ENCODE measurements at places on chromosomes 11 and 22.

GRCh38 chr22:19820880-19821522 is 33.7 kb downstream of the GNB1L start:
- no peak for DNase-seq

GRCh38 chr11:32178692-32179091 is 87.8 kb downstream of the RCN1 start:
- DNase-seq, result no peak

GRCh38 chr11:99234534-99234933 is 213.8 kb downstream of the CNTN5 start:
- no peak for DNase-seq

DNA sequence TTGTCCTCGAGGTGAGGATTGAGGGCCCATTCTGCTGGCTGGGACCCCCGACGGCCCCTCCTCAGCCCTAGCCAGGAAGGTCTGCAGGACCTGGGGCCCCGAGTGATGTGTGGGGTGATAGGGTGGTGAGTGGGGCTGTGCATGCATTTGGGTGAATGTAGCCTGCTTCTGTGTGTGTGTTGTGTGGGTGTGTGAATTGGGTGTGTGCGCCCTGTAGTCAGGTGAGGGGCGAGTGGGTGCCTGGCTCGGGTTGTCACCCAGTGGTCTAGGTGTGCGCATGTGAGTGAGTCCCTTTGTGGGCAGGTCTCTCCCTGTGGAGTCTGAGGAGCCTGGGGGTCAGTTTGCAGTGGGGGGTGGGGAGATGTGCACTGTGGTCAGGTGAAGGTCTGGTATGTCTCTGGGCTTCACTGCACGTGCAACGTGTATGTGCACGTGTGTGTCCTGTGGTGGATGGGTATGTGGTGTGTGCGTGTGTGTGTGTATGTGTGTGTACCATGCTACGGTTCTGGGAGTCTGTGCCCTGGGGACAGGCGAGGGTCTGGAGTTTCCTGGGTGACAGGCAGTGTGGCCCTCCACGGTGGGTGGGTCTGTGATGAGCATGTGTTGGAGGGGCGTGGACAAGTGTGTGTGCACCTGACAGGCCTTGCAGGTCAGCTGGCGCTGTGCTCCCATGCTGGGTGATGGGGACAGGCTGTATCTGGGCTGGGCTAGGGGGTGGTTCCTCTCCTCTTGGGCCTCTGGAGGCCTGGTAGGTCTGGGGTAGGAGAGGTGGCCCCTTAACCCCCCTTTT is 1.0 kb downstream of the TMEM151A start:
- DNase-seq, result no peak

DNA sequence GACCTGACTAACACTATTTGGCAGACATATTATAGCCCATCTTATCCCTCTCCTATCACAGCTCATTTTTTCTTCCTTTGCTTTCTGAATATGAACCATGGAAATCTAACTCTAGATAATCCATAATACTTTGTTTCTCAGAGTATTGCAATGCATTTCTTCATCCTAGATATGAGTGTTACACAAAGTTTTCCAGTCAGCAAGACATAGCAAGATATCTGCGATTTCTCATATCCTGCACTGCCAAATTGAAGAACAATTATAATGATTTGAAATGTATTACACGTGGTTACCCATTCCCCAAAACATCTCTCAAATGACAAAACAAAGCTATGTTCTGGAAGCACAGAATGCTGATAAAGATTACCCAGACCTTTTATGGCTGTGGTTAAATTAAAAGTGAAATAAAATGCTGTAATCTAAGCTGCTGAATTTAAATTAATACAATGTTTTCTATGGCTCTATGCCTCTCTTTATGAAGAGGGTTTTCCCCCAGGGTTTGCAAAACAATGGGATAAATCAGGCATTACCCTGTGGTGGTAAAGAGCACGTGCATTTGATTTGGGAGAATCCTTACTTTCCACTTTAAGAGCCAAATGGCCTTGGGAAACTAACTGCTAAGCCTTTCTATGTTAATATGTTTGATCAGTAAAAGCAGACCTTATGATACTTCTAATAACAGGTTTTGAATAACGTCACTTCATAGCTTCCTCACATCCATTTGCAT is 1291.0 kb upstream of the CNTN5 start:
- no peak for DNase-seq

- DNase-seq, result no peak
Observed at GRCh38 chr11:68199295-68199987, 13.7 kb downstream of the KMT5B start.

GRCh38 chr11:117232911-117233409 is 489 bp downstream of the RNF214 start:
- DNase-seq, result no peak

- no peak for DNase-seq
Observed at GRCh38 chr11:127332896-127333295, 332.3 kb upstream of the KIRREL3 start.

GRCh38 chr22:46742576-46743221 is 4.6 kb upstream of the CERK start:
- DNase-seq, result no peak

DNA sequence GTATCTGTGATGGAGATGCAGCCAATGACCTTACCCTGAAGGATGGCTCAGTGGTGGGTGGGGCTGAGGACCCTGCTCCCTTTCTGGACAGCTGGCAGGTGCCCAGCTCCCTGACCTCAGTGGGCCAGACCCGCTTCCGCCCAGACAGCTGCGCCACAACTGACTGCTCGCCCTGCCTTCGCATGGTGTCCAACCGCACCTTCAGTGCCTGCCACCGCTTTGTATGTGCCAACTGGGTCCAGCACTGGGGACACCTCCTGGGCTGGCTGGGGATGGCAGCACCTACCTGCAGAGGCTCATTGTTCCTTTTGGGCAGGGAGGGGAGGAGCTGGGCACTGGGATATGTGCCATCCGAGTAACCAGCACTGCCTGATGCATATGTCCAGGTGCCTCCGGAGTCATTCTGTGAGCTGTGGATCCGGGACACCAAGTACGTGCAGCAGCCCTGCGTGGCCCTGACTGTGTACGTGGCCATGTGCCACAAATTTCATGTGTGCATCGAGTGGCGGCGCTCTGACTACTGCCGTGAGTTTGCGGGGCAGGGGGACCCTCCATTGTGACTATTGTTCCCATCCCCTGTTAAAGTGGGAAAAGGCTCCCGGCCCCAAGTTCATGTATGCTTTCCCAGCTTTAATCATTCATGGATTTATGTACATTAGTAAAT is 84.8 kb downstream of the OTOG start:
- DNase-seq, result no peak

- DNase-seq, result no peak
Observed at GRCh38 chr11:2209370-2209801, 37.8 kb upstream of the TH start.

DNA sequence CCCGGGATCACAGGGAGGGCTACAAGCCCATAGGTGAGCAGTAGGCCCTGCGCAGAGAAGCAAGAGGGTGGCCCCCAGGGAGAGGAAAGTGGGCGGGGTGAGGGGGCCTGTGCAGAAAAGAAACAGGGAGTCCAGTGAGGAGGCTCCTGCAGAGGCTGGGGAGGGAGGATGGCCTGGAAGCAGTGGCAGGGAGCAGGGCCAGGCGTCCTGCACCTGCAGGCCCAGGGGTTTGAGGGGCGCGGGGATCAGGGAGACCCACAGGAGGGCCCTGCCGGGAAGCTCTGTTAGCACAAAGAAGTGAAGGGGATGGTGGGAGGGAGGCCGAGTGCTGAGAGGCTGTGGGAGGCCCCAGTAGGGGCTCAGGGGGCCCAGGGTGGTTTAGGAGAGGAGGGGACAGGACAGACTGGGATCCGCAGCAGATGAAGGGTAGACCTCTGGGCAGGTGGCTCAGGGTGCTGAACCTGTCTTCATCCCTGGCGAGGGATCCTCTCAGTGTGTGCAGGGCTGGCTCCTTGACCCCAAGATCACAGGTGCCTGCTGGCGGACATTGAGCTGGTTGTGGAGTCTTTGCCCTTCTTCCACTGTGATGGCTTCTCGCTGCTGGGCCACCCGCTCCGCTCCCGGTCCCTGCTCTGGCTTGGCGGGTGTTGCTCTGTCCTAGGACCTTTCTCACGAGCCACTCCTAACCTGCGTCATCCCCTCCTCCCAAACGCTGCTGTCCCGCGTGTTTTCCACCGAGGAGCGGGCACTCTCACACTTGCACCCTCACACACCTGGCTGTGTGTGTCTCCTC is 31.8 kb upstream of the CELSR1 start:
- DNase-seq, result no peak

- DNase-seq, result no peak
Observed at GRCh38 chr22:28864878-28865596, 18.3 kb upstream of the ZNRF3 start.

- DNase-seq, result no peak
Observed at GRCh38 chr11:44563711-44564110, 1.8 kb upstream of the CD82 start.

DNA sequence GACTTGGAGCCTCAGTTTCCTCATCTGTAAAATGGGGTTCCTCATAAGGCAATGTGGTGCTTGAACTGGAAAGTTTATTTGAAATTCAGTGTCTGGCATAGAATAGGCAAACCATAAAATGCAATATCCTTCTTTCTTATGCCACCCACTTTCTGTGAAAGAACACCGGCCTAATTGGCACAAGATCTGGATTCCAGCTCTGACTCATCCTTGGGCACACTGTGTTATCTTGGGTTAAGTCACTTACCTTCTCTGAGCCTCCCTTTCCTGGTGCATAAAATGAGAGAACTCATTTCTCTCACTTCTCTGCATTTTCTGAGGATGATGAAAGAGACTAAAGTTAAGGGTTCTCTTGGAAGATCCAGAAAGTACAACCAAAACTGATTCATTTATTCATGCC is 5.1 kb downstream of the INSC start:
- no peak for DNase-seq

DNA sequence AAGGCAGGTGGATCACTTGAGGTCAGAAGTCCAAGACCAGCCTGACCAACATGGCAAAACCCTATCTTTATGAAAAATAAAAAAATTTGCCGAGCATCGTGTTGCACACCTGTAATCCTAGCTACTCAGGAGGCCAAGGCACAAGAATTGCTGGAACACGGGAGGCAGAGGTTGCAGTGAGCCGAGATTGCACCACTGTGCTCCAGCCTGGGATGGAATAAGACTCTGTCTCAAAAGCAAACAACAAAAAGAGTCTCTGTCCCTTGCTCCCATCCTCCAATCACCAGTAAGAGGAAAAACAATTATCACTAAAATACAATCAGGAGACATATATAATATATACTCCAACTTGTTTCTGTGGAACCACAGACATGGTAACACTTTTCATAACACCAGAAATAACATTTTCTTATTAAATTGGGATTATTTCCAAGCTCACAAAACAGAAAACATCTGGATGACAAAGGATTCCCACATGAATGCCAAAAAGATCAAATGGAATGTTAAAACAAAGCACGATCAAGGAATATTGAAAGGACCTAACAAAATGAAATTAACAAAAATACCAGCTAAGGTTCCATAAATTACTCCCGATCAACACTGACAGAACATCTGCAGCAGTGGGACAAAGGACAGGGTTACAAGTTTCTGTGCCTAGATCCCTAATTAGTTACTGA is 15.2 kb downstream of the FCHSD2 start:
- no peak for DNase-seq
